Ovary (tissue), 10 donors: ENCODE measurements at places on chromosomes 1 and 21. TPM values are rescaled to one million over a fixed set of nuclear protein-coding genes. Genes with fewer than 3 reads are reported as not detected.

The FOXO6 gene
- 0.90 TPM for polyA plus RNA-seq

The MAGI3 gene
- 6.2 TPM for polyA plus RNA-seq

The BMP8B gene
- polyA plus RNA-seq = 0.16 TPM

The KRTAP7-1 gene
- not detected for polyA plus RNA-seq

The KIAA1614 gene
- 1.1 TPM for polyA plus RNA-seq

The SRSF4 gene
- polyA plus RNA-seq = 135 TPM

The CNTN2 gene
- polyA plus RNA-seq = 0.25 TPM

The NPR1 gene
- polyA plus RNA-seq = 31.3 TPM

The SLC26A9 gene
- polyA plus RNA-seq = not detected

The OR6K3 gene
- not detected for polyA plus RNA-seq

The DCAF6 gene
- polyA plus RNA-seq = 51.1 TPM

The CREB3L4 gene
- polyA plus RNA-seq = 17.6 TPM

The CLCA1 gene
- polyA plus RNA-seq = not detected

The ATP13A2 gene
- polyA plus RNA-seq = 12.7 TPM

The SPRR2E gene
- 1.3 TPM for polyA plus RNA-seq
